ENCODE measurements at places on chromosomes 6 and 20. TPM values are rescaled to one million over a fixed set of nuclear protein-coding genes. Genes with fewer than 3 reads are reported as not detected.
A peak's percentile ranks its signal among the peaks of the same experiment; 100 is the strongest.

- DNase-seq, result no peak
- H3K27ac ChIP-seq, result no peak overlapping the region
- peaks cover 36% of the 10 kb centered on the region for H3K4me1 ChIP-seq
- no peak overlapping the region for H3K4me3 ChIP-seq
- no peaks in the 10 kb centered on the region for H3K36me3 ChIP-seq
These were observed 59.7 kb downstream of the RBM38 start for GRCh38 chr20:57450931-57451330.

- no peak overlapping the region for H3K27ac ChIP-seq
- no peaks in the 10 kb centered on the region for H3K27me3 ChIP-seq
- DNase-seq, result no peak
- H3K4me3 ChIP-seq, result no peak overlapping the region
These were observed 66.0 kb upstream of the BTBD3 start for GRCh38 chr20:11851646-11852045.

DNA sequence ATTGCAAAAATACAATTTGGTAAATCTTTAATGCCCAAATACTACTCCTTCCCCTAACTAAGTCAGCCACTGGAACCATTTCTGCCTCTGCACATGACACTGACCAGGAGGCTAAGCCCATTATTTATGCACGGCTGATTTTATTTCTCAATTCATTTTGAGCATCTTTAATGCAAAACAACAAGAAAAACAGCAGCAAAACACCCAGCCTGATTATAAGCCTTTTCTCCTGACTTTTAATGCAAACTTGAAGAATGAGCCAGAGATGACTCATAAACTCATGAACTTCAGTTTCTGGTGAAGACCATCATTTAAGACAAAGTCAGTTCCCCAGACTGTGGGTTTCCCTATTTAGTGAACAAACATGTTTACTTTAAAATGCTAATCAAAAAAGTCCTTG, 51.6 kb downstream of the CYP24A1 start:
- no peaks in the 10 kb centered on the region for H3K36me3 ChIP-seq
- peaks cover 5% of the 10 kb centered on the region for H3K4me1 ChIP-seq
- no peak overlapping the region for H3K27ac ChIP-seq
- H3K4me3 ChIP-seq, result no peak overlapping the region
- no peak for DNase-seq

- no peaks in the 10 kb centered on the region for H3K27me3 ChIP-seq
- no peak for DNase-seq
- H3K4me1 ChIP-seq, result peaks cover 59% of the 10 kb centered on the region
These were observed 3.9 kb downstream of the CNKSR3 start for GRCh38 chr6:154506582-154506981.

DNA sequence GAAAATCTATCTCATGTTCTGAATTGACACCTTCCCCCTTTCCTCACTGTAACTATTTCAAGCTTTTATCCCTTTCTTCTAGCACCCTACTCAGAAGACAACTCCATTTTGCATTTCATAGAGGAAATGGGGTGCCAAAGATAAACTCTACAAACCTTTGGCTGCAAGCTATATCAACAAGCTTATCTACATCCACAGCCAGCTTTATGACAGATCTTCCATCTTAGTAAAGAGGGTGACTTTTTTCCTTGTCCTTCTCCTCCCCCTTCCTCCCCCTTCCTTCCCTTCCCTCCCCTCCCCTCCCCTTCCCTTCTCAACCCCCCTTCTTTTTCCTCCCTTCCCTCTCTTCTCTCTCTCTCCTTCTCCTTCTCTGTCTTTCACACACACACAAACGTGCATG, 58.0 kb upstream of the OLIG3 start:
- no peaks in the 10 kb centered on the region for H3K36me3 ChIP-seq
- no peaks in the 10 kb centered on the region for H3K4me1 ChIP-seq

GRCh38 chr20:2795451-2795850, 5.0 kb downstream of the CPXM1 start:
- no peak overlapping the region for H3K4me3 ChIP-seq
- no peak overlapping the region for H3K27ac ChIP-seq
- H3K27me3 ChIP-seq, result peaks cover 4% of the 10 kb centered on the region
- DNase-seq, result no peak
- H3K36me3 ChIP-seq, result no peaks in the 10 kb centered on the region
- H3K4me1 ChIP-seq, result peaks cover 16% of the 10 kb centered on the region

DNA sequence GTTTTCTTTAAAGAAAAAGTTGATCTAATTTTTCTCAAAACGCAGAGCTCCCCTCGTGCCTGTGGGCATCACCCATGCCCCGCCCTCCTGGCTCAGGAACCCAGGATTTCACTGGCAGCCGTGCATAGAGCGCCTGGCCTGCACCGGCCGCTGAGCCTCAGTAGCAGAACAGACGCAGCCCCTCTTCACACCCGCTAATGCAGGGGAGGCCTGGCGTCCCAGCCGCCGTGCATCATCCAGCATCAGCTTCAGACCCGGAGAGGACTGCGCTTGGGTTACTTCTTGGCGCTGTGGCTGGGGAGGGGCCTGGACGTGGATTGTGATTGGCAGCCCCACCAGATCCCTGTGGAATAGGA, 18.1 kb downstream of the RBM38 start:
- H3K36me3 ChIP-seq, result peaks cover 58% of the 10 kb centered on the region
- H3K27me3 ChIP-seq, result no peaks in the 10 kb centered on the region
- H3K4me1 ChIP-seq, result peaks cover 26% of the 10 kb centered on the region
- H3K4me3 ChIP-seq, result no peak overlapping the region

DNA sequence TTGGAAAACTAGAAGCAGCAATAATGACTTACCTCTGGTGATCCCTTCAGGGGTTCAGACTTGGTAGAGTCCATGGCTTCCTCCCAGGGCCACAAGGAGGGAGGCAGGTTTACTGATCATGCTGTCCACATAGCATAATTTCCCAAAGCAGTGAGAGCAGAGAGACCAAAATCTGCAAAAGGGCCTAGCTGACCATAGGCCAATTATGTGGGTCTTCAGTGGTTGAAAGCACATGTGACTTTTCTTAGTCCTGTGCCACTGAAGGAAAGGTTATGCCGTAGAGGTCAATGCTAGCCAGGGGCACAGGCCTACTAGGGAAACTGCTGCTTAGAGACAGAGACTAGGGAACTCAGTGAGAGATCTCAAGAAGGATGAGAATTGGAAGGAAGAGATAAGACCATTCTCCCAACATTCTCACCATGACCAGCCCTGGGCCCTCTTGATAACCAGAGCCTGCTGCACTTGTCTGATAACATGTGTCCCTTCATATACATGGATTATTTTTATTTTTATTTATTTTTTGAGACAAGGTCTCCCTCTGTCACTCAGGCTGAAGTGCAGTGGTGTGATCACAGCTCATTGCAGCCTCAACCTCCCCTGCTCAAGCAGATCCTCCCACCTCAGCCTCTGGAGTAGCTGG, 2.0 kb upstream of the GTPBP2 start:
- no peak for DNase-seq
- no peak overlapping the region for H3K27ac ChIP-seq

DNA sequence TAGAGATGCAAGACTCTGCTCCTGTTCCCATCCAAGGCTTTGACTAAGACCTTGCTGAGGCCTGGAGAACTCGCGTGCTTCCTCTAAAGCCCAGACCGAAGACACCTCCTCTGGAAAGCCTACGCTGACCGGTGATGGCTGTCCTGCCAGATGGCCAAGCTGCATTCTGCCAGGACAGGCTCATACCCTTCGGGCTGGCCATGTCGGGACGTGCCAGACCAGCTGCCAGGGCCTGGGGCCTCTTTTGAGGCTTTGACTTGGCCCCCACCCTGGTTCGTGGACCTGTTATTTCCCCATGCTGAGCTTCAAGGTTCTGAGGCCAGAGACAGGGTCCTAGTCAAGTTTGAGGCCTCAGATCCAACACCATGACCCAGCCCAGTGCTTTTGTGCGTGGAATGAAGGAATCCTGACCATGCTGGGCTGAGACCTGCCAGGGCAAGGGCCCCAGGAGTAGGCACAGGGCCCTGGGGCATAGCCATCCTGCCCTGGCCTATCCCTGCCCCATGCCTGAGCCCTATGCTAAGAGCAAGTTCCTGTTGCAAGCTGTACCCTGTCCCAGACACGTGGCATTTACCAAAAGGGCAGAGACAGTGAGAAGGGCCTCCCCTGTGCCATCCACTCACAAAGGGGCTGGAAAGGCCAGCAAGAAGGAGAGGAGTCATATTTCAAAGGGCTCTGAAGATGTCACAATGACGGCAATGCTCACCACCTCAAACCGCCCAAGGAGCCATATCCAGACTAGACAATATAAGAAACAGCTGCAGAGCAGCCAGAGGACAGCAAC, 42.8 kb downstream of the MRPL14 start:
- H3K27ac ChIP-seq, result no peak overlapping the region
- H3K4me1 ChIP-seq, result peaks cover under 1% of the 10 kb centered on the region
- no peaks in the 10 kb centered on the region for H3K27me3 ChIP-seq
- no peak overlapping the region for H3K4me3 ChIP-seq
- no peaks in the 10 kb centered on the region for H3K36me3 ChIP-seq

- H3K27me3 ChIP-seq, result no peaks in the 10 kb centered on the region
- peaks cover 6% of the 10 kb centered on the region for H3K4me1 ChIP-seq
- no peak overlapping the region for H3K27ac ChIP-seq
- no peaks in the 10 kb centered on the region for H3K36me3 ChIP-seq
- H3K4me3 ChIP-seq, result no peak overlapping the region
These were observed 85.8 kb downstream of the CDKAL1 start for GRCh38 chr6:20620043-20620442.

GRCh38 chr6:73969971-73970970, 274.3 kb downstream of the CD109 start:
- H3K4me1 ChIP-seq, result no peaks in the 10 kb centered on the region
- no peak for DNase-seq
- H3K4me3 ChIP-seq, result no peak overlapping the region
- H3K27ac ChIP-seq, result no peak overlapping the region
- no peaks in the 10 kb centered on the region for H3K27me3 ChIP-seq

GRCh38 chr6:79076160-79076559, 1.9 kb downstream of the PHIP start:
- no peak overlapping the region for H3K27ac ChIP-seq
- no peaks in the 10 kb centered on the region for H3K36me3 ChIP-seq
- H3K4me3 ChIP-seq, result peak overlapping the region; percentile 87

DNA sequence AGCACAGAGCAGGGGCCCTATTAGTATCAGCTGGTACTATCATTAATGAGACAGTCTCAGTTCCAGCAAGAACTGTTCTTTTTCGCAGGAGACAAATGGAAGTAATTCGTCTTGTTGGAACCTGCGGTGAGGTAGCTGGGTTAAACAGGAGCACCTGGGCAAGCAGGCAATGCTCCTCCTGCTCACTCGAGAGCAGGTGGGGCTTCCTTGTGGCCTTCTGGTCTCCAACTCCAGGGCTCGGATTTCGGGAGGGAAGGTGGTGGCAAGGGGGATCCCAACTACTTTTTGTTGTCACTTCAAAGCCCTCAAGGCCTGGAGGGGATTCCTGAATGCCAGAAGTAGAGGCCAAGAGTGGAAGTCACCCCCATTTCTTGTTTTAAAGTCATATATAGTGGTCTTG, 1.3 kb upstream of the SPEF1 start:
- peaks cover 75% of the 10 kb centered on the region for H3K4me1 ChIP-seq
- DNase-seq, result no peak
- H3K27me3 ChIP-seq, result peaks cover 4% of the 10 kb centered on the region
- H3K27ac ChIP-seq, result no peak overlapping the region

DNA sequence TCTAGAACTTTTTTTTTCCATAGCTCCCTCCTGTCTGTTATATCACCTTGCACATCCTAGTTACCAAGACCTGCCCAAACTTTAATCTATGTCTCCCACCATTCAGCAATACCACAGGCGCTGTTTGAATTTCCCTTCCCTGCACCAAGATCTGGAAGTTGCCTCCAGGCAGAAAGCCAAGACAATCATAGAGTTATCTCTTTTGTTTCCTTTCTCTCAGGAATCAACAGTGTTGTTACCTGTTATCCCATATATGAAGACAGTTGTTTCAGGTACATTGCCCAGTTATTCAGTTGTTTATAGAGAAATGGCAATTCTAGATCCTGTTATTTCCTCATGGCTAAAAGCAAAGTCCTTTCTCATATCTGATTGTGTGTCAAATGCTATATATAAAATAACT, 63.2 kb downstream of the PDSS2 start:
- H3K36me3 ChIP-seq, result no peaks in the 10 kb centered on the region
- no peak overlapping the region for H3K4me3 ChIP-seq
- peaks cover 4% of the 10 kb centered on the region for H3K4me1 ChIP-seq
- H3K27ac ChIP-seq, result no peak overlapping the region
- DNase-seq, result no peak

GRCh38 chr20:50575865-50576720, 65.9 kb downstream of the PTPN1 start:
- H3K4me3 ChIP-seq, result no peak overlapping the region
- H3K4me1 ChIP-seq, result peaks cover 18% of the 10 kb centered on the region
- H3K27me3 ChIP-seq, result no peaks in the 10 kb centered on the region
- DNase-seq, result peak; percentile 77

- H3K36me3 ChIP-seq, result no peaks in the 10 kb centered on the region
- H3K27me3 ChIP-seq, result no peaks in the 10 kb centered on the region
- no peak overlapping the region for H3K27ac ChIP-seq
- peak; percentile 26 for DNase-seq
These were observed 75.1 kb downstream of the PAX1 start for GRCh38 chr20:21780528-21780927.

DNA sequence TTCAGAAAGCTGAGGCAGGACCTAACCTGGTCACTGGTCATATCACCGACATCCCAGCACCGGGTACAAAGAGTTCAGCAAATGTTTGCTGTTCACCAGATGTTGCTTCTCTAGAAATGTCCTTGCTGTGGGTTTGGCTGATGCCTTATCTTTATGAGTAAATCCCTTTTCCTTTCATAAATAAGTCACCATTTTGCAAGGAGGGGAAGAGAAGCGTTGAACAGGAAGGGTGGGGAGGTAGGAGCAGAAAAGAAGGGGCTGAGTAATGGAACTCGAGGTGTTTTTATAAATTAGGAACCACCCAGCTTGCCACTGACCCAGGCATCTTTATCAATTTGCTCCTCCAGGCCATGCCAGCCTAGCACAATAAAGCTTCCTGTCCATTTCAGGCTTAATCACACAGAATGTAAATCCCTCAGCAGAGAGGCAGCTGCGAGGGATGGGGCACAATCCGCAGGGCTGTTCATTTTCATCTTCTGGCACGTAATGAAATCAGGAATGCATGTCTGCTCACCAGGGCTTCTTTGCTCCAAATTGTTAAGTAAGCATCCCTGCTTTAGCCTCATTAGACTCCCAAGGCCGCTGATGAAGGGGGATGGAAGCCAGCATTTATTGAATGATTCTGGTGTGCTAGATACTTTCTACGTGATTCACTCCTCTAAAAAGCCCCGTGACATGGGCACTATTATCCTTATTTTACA, 371.9 kb upstream of the CHD6 start:
- H3K27me3 ChIP-seq, result no peaks in the 10 kb centered on the region
- H3K27ac ChIP-seq, result no peak overlapping the region
- H3K4me3 ChIP-seq, result no peak overlapping the region

The CST4 gene
- total RNA-seq, result not detected

The MOG gene
- total RNA-seq, result not detected

The SRSF3 gene
- total RNA-seq, result 77.2 TPM

The HAO1 gene
- not detected for total RNA-seq

The KCNB1 gene
- 21.0 TPM for total RNA-seq

The EDN3 gene
- 2.0 TPM for total RNA-seq

The PROKR2 gene
- total RNA-seq, result not detected
